Stimulated activated naive CD4-positive, alpha-beta T cell (primary cell): ENCODE measurements at places on chromosomes 11 and 22.

GRCh38 chr11:111177037-111177871, 68.3 kb upstream of the POU2AF2 start:
- DNase-seq = no peak

GRCh38 chr11:41020259-41020658, 439.2 kb downstream of the LRRC4C start:
- DNase-seq = no peak

GRCh38 chr11:132099692-132100091, 729.3 kb downstream of the NTM start:
- no peak for DNase-seq

DNA sequence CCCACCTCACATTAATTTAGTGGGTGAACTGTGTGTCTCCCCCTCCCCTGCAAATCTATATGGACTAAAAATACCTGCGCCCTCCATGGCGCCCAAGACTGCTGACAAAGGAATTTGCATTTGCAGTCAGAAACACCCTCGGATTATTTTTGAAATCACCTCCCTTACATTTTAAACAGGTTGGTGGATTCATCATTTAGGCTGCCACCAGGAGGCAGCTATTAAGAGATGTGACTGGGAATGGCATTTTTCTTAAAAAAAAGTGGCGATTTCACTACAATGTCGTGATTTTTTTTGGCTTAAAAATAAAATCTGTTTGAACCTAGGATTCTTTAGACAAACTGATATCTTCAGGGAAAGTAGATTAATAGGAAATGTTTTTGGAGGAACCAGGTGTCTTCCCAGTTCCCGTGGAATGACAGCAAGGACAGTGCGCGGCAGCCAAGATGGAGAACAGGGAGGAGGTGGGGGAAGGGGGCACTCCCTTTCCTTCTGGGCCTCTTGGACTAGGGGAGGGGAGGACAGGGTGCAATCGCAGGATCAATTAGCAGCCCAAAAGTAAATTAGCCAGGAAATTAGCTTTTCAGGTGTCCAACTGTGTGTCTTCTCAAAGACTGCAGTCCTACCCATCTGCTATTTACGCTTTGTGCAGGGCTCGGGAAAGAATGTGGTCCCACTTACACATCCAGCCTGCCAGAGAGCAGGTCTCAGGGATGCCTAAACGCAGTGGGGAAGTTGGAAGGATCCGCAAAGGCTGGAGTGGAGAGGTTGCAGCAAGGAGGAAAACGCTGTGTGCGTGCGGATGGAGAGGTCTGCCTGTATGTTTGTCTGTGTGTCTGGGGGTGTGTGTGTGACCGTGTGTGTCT, 496.4 kb downstream of the NTM start:
- no peak for DNase-seq

DNA sequence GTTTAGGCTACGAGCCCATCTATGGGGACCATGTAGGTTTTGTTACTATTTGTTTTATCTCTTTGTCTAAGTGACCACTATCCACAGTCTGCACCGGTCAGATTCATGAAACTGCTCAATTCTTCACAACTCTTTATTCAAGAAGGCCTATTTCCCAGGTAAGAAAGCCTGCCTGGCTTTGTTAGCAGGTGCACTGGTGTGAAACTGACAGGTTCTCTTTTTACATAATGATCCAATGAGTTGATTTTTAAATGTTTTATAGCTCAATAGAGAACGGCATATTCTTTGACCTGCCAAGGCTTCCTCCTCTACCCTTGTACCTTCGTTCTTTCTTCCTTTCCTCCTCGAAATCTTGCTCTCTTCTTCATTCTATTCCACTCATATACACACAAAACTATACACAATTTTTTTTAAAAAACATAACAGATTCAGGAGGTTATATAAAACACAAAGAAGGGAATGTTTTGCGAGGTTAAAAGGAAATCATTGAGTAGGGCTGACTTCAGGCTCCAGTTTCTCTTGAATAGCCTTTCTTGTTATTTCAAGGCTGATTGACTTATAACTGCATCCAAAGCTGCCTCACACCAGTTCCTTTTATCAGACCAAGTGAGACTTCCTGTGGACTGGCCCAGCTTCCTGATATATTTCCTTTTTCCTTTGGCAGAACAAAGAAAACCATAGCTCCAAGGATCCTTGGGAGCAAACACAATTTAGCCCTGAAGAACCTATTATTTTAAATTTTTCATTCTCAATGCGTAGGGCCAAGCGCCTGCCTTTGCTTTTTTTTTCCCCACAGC, 11.4 kb downstream of the FLI1 start:
- no peak for DNase-seq

- DNase-seq = no peak
These were observed 4.2 kb upstream of the TMEM135 start for GRCh38 chr11:87033561-87033960.

- DNase-seq = no peak
These were observed 104.4 kb downstream of the FANCF start for GRCh38 chr11:22521226-22521625.

DNA sequence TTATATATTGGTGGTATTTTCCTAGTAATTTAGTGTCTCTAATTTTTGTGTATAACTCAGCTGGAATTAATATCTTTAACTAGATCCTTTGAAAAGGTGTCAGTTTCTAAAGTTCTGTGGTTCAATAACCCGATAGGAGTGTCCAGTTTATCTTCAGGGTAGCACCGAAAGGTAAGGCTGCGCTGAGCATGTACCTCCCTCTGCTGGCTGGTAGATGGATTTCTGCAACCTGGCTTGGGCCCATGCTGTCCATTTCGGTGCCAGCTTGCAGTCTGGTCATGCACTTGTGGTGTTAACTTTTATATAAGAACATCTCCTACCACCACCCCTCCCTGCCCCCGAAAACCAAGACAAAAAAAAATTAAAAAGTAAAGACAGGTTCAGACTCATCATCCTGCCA, 24.7 kb downstream of the EXT2 start:
- DNase-seq = no peak

- no peak for DNase-seq
These were observed 534.9 kb downstream of the SOX6 start for GRCh38 chr11:15821451-15821850.

DNA sequence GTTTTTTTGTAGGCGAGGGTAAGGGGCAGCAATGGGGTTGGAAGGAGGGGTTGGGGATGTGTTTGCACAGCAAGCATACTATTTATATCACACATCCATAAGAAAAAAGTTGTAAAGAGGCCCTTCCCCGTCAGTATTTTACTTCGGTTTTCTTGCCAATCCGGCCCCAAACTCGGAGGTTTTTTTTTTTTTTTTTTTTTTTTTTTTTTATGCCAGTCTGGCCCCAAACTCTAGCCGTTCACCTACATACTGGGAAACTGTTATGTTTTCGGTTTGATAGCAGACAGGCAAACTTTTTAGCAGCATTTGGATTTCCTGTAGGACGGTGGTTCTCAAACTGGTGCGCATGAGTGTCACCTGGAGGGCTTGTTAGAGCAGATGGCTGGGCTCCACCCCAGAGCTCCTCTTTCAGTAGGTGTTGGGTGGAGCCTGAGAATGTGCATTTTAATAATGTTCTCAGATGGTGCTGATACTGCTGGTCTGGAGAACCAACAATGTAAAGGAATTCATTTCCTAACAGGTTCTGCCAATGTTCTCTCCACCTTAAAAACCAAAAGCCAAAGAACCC, 76.5 kb upstream of the ZBED5 start:
- no peak for DNase-seq

GRCh38 chr22:48664586-48664985, 1163.1 kb downstream of the BRD1 start:
- DNase-seq = no peak

DNA sequence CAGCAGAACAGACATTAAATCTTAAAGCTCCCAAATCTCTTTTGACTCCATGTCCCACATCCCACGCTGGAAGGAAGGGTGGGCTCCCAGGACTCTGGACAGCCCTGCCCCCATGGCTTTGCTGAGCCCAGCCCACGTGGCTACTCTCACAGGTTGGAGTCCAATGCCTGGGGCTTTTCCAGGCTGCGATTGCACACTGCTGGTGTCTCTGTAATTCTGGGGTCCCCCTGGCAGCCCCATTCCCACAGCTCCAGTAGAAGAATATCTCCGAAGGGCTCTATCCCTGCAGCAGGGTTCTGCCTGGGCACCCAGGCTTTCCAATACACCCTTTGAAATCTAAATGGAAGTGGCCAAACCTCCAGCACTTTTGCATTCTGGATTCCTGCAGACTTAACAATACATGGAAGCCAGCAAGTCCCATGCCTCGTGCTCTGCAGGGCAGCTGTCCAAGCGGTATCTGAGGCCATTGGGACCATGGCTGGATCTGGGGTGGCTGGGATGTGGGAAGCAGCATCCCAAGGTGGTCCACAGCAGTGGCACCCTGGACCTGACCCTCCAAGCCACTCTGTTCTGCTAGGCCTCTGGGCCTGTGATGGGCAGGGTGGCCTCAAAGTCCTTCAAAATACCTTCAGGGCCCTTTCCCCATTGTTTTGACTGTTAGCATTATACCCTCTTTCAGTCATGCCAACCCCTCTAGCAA, 47.9 kb upstream of the TH start:
- DNase-seq = no peak

DNA sequence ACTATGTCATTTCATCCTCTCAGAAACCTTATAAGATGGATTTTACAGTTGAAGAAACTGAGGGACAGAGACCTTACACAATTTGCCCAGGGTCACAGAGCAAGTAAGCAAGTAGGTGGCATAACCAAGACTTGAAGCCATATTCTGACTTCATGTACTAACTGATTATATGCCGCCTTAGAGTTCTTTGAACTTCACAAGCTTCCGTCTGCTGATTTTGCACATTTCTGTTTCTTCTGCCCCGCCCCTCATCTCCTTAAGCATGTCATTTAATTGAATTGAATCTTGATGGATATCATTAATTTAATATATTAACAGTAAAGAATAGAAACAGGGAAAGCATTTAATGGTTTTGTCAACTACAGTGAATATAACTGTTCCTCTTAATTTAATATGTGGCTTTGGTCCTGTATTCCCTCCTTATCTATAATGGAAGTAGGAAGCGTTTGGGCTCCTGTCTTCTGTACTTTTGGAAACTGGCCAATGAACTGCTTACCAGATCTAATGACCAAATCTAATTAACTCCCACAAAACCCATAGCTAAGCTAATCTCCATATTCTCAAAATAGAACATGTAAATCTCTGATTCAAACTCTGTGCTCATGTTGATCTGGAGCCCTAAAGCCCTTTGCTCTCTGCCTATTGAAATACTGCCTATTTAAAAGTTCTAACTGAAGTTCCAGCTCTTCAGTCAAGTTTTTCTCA, 30.4 kb downstream of the SIK2 start:
- no peak for DNase-seq

GRCh38 chr22:36772451-36772850, 3.5 kb downstream of the IFT27 start:
- DNase-seq = no peak

- DNase-seq = no peak
These were observed 37.3 kb upstream of the XBP1 start for GRCh38 chr22:28837640-28838039.

GRCh38 chr11:78645226-78646202, 70.8 kb upstream of the NARS2 start:
- DNase-seq = peak; percentile 17

- DNase-seq = no peak
These were observed 14.0 kb downstream of the B3GAT1 start for GRCh38 chr11:134398079-134398444.

DNA sequence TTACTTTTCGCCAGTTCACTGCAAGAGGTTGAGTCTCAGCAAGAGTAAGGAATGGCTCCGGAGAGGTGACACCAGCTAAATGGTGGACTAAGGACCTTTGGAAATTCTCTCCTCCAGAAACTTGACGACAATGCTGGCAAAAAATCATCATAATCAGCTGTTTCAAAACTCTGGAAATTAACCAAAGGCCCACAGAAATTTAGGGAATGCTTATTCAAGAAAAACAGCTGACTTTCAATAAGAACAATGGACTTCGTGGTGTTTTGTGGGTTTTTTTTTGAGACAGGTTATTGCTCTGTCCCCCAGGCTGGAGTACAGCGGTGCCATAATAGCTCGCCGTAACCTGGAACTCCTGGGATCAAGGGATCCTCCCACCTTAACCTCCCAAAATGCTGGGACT, 68.4 kb upstream of the SEPTIN5 start:
- no peak for DNase-seq

GRCh38 chr11:65591939-65592857, 3.4 kb downstream of the KCNK7 start:
- no peak for DNase-seq
